Type B pancreatic cell (in vitro differentiated cells): ENCODE measurements at places on chromosomes 5 and 9.

DNA sequence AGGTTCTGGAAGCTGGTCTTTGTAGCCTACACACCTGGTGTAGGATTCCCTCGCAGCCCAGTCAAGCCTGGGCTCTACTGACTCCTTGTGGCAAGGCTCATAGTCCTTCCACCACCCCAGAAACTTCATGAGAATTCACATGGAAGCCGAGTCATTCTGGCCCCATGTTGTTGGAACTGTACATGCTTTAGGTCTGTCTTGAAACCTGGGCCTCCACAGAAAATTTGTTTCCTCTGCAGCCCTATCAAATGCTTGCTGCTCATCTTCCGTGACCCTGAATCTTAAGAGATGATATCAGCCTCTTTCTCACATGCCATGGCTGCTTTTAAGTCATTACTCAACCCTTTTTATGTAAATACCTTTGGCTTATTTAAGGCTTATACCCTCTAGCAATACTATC lies 113.4 kb upstream of the GRHPR start:
- no peaks in the 10 kb centered on the region for H3K27me3 ChIP-seq
- DNase-seq, result no peak
- H3K27ac ChIP-seq, result peak overlapping the region; percentile 24
- no peaks in the 10 kb centered on the region for H3K4me1 ChIP-seq
- H3K36me3 ChIP-seq, result peaks cover 15% of the 10 kb centered on the region

DNA sequence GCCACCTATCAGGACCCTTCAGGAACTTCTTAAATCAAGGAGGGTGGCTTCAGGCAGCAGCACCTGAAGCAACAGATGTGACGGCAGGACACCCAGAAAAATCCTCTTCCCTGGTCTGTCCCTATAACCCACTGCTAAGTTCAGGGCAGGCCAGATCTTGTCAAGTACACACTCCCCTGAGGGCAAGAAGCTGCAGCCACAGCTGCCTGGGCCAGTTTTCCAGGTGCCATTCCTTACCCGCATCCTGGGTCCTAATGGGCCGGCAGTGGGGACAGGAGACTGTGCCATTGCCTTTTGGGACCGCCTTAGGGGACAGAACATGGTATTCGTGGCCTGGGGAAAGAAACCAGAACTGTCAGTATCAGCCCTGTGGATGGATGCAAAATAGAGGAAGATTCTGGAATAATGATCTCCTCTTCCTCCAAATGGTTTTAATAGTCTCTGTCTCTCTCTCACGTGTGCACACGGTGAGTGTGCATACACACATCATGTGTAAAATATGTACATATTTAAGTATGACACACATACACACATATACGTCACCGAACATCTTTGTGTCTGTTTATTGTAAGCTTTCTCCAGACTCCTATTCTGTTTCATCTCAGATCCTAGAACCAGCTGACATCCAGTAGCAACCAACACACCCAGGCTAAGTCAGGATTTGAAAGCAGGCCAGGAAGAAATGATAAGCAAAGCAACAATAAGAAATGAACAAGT lies 14.0 kb downstream of the ORM2 start:
- H3K27ac ChIP-seq, result no peak overlapping the region
- DNase-seq, result no peak

DNA sequence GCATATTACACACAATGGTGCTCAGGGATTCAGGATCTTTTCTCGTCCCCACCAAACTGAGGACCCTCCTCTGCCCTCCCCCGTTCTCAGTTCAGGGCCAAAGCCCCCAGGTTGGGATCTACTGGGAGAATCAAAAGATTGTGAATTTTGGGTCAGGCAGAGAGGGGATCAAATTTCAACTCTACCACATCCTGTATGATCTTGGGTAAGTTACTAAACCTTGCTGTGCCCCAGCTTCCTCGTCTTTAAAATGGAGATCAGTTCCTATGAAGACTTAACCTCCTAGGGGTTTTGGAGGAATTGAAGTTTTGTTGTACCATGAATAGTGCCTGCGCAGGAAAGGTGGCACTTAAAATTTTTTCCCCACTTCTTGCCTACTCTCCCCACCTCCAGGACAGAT lies 62.4 kb downstream of the RAI14 start:
- H3K4me3 ChIP-seq, result no peak overlapping the region
- peaks cover 34% of the 10 kb centered on the region for H3K36me3 ChIP-seq
- no peaks in the 10 kb centered on the region for H3K27me3 ChIP-seq
- peaks cover 27% of the 10 kb centered on the region for H3K4me1 ChIP-seq
- DNase-seq, result no peak

DNA sequence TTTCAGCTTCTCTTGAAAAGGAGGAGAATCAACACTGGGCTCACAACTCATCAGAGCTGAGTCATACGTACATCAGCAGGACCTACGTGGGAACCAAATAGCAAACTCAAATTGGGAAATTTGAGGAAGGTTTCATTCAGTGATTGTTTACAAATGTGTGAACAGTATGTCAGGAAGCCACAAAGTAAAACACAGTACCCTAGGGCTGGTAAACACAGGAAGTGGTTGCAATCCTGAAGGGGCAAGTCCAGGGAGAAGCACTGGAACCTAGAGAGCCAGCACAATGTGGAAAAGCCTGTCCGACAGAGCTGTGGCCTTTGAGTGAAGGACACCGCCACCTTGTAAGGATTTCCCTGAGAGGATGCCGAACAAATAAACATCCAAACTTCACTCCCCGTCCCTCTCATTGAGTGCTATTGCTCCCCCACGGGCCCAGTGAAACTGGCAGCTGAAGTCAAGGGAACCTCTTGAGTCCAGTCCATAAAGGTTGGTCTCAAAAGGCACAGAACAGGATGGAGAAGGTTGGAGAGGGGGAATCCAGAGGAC lies 26.7 kb upstream of the RICTOR start:
- peak overlapping the region; percentile 33 for H3K27ac ChIP-seq
- H3K27me3 ChIP-seq, result no peaks in the 10 kb centered on the region
- H3K4me3 ChIP-seq, result no peak overlapping the region
- no peaks in the 10 kb centered on the region for H3K4me1 ChIP-seq
- DNase-seq, result no peak

DNA sequence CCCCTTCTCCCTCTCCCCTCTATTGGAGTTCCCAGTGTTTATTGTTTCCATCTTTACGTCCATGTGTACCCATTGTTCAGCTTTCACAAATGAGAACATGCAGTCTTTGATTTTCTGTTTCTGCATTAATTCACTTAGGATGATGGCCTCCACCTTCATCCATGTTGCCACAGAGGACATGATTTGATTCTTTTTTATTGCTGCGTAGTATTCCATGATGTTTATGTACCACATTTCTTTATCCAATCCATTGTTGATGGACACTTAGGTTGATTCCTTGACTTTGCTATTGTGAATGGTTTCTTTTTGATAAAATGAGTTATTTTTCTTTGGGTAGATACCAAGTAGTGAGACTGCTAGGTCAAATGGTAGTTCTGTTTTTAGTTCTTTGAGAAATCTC lies 88.9 kb downstream of the NDUFS4 start:
- H3K36me3 ChIP-seq, result peaks cover 25% of the 10 kb centered on the region
- no peak for DNase-seq

GRCh38 chr9:130986356-130986965 lies 22.5 kb upstream of the LAMC3 start:
- no peak overlapping the region for H3K4me3 ChIP-seq
- peaks cover 29% of the 10 kb centered on the region for H3K4me1 ChIP-seq
- no peak for DNase-seq
- no peaks in the 10 kb centered on the region for H3K36me3 ChIP-seq
- H3K27me3 ChIP-seq, result peaks cover 20% of the 10 kb centered on the region
- no peak overlapping the region for H3K27ac ChIP-seq
